Head of caudate nucleus (tissue), 42 donors: ENCODE measurements at places on chromosomes 3 and 15.

- DNase-seq, result no peak
Measured at GRCh38 chr3:99246010-99246654, 344.6 kb upstream of the DCBLD2 start.

DNA sequence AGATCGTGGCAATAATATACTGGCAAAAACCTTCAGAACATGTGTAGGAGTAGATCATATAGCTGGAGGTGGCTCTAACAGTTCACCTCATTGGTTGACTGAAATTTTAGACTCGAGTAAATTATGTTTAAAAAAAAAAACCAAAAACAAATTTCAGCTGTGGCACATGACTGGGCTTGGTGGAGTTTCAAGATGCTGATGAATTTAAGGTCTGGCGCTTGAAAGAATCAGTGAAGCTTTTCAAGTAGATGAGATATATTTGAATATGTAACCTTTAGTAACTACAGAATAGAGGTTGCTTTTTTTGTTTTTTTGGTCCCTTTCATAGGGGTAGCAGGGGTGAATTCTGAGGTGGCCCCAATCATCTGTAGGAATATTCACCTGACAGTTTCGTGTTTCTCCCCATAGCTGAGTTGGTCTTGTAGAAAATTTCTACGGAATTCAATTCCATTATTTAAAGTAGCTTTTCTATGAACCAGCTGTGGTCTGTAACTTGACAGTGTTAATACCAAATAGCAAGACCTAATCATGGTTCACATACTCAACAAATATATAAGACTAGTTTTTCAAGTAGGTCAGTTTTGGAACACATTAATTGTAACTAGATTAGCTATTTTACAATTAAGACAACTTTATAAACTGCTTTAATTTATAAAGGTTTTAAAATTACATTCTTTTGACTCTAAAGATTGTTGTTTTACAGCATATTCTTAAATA is 65.6 kb downstream of the MAP4 start:
- DNase-seq, result no peak

- no peak for DNase-seq
Measured at GRCh38 chr15:57367556-57367955, 8.7 kb upstream of the CGNL1 start.

- no peak for DNase-seq
Measured at GRCh38 chr3:189361103-189361835, 189.5 kb downstream of the TPRG1 start.

- no peak for DNase-seq
Measured at GRCh38 chr3:151227266-151227806, 24.3 kb upstream of the GPR171 start.

GRCh38 chr15:77168141-77168540 is 97.2 kb upstream of the TSPAN3 start:
- no peak for DNase-seq

GRCh38 chr3:129517516-129517915 is 10.9 kb upstream of the RHO start:
- DNase-seq, result no peak

DNA sequence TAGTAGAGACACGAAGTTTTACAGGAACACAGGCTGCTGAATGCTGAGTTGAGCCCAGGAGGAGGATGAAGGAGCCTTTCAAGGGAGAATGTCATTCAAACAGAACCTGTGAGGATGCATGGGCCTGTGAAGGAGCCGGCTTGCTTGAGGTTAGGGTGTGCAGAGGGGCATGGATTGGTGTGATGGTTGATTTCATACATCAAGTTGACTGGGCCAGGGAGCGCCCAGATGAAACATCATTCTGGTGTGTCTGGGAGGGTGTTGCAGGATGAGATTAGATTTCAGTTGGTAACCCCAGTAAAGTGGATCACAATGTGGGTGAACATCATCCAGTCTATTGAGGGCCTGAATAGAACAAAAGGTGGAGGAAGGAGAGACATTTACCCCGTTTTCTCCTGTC is 243.6 kb downstream of the EDEM1 start:
- no peak for DNase-seq

GRCh38 chr3:33103034-33103433 is 6.1 kb upstream of the GLB1 start:
- no peak for DNase-seq

- DNase-seq, result no peak
Measured at GRCh38 chr3:72116226-72116625, 331.3 kb upstream of the PROK2 start.

DNA sequence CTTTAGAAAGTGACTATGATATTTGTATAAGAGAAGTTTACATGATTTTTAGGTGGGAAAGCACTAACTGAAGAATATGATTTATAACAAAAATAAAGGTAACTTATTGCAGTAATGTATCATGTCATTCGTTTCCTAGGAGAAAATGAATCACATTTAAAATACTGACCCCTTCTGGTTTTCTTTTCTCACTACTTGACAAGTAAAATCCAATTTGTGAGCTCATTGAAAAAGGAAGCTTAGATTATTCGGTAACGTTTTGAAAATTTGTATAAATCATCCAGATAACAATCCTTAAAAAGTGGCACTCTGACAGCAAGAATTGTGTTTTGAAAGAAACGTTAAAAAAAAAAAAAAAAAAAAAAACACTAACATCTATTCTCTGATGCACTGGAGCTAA is 39.0 kb downstream of the NSUN3 start:
- DNase-seq, result no peak

- peak; percentile 50 for DNase-seq
Measured at GRCh38 chr15:86316216-86316615, 236.5 kb downstream of the AGBL1 start.

DNA sequence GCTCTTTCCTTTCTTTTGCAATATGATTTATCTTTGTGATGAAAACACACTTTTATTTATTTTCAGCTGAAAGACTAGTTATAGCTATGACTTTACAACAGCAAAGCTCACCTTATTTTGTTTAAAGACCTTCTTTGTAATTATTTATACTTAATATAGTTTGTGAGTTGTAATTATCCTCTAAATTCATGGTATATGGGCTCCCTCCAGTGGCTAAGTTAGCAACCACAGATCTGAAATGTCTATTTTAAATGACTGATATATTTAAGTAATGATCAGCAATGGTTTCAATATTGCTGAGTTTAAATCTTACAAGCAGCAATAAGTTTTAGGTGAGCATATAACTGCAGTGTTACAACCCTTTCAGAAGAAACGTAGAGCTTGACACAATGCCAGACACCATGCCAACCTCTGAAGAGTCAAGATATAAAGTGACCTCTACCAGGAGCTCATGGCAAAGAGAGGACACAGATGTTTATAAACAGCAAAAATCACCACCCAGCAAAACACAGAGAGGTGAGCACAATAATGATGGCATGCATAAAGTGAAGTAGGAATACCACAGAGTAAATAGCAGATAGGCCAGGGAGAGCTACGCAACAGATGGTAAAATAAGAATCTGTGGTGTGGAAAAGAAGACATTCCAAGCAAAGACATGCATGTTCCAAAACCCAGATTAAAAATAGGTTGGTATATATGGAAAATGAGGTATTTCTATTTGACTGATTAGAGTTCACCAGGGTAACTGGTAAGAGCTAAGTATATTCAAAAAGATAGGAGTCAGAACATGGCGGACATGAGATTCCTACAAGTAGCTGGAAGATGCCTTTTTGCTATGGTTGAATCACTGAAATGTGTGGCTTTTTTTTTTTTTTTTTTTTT is 143.7 kb upstream of the ZNF385D start:
- peak; percentile 8 for DNase-seq

DNA sequence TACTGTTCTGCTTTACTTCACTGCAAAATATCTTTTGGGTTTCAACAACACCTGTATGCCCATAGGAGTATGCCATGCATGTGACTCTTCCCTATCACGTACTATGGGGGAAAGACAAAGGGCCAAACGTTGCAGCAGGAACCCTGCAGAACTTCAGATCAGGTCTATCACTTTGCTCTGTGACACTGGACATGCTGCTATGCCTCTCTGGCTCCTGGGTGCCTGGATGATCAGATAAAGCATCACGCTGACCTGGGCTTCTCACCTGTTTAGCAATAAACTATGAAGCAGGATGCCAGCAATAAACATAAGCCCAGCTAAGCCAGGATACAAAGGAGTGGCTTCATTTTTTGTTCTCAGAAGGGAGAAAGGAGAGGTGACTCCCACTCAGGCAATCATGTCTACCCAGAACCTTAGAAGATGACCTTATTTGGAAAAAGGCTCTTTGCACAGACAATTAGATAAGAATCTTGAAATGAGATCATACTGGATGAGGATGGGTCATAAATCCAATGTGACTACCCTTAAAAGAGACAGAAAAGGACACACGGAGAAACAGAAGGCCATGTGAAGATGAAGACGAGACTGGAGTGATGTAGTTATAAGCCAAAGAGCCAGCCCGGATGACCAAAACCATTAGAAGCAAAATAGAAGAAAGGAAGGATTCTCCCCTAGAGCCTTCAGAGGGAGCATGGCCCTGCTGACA is 19.3 kb downstream of the POMGNT2 start:
- no peak for DNase-seq

DNA sequence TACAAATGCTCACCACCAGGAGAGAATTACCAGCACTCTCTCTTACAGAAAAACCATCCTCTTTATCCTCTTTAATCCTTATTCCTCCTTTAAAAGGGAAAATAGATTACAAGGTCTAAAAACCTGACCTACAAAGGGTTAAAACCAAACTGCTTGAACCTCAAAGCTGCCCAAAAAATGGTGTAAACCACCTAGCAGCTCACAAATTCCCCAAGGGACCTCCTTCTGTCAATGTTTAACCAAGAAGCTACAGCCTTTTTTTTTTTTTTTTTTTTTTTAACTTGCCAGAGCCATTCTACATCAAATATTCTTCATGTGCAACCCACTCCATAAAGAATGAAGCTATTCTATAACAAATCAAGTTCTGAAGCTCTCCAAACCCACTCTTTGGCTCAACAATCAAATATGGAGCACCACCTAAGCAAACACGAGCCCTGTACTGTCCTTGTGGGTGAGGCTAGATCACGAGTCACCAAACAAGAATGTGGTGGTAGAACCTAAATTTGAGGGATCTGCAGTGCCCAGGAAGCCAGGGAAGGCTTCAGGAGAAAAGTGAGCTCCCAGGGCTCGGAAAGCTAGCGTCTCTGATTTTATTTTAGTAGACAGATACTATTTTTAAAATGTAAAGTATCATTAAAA is 20.1 kb downstream of the OSBPL10 start:
- no peak for DNase-seq

DNA sequence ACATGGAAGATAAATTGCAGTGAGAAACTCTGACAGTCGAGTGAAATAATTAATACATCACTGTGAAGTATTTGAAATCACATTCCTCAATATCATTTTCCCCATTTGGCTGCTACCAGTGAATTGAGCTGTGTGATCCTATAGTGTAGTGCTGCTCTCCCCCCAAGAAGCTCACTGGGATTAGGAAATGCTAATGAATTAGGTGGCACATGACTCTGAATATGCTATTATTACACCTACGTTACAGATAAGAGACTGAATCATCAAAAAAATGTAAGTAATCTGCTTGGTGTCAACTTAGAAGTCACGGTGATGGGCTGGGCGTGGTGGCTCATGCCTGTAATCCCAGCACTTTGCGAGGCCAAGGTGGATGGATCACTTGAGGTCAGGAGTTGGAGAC is 34.7 kb upstream of the SYNM start:
- DNase-seq, result no peak

DNA sequence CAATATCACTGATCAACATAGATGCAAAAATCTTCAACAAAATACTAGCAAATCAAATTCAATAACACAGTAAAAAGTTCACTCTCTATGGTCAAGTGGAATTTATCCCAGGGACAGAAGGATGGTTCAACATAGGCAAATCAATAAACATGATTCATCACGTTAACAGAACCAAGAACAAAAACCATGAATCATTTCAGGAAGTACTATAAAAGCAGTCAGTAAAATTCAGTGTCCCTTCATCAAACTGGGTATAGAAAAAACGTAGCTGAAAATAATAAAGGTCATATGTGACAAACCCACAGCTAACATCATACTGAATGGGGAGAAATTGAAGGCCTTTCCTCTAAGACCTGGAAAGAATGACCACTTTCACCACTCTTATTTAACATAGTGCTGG is 172.1 kb downstream of the POLR2M start:
- DNase-seq, result no peak

- DNase-seq, result no peak
Measured at GRCh38 chr3:75101329-75102147, 487.1 kb upstream of the CNTN3 start.

DNA sequence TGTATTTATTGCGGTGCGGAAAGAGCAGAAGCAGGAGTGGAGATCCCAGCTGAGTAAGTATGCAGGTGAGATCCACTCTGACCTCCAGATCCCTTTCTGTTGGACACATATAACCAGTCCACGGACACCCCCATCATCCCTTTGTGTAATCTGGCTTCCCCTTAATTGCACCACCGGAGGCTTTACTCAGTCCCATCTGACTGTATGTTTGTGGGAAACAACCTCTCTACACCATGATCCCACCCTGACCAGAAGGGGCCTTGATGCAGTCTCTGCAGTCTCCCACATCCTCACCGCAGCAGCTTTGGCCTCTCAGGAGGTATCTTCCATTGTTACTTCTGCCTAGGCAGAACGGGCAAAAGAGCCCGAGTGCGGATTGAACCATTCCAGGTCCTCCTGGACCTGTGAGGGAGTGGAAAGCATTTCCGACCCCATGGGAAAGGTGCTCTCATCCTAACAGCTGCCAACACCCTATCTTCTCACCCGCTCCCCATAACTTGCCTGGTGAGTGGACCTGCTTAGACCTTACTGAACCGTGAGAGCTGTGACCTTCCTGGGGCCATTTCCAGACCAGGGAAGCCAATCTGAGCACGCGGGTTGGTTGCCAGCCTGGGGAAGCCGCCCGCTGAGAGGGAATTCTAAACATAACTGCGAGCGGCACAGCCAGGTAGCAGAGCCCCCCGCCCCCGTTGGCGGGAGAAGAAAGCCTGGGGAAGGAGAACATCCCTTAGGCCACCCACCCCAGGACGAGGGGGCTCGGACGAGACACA is 1.1 kb downstream of the SLCO2A1 start:
- DNase-seq, result no peak

DNA sequence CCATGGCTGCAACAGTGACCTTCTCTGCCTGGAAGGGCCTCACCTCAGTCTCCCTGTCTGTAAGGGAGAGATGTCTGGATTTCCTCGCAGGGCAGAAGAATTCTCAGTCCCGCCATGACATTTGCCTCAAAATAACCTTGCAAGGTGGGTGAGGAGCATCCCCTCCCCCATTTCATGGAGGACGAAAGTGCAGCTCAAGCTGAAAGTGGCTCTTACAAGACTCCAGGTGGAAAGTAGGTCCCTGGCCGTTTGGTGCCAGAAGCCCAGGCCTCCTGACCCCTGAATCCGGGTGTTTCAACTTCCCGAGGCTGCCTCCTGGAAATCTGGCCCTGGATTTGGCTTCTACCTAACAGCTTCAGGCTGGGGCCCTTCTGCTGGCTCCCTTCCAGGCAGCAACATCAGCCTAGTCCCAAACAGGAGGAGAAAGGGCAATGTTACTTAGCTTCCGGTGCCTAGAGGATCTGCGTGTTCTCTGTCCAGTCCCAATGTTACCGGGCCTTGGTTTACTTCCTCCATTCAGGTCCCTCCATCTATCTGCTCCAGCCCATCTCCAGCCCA is 769 bp upstream of the CSPG4 start:
- no peak for DNase-seq

- no peak for DNase-seq
Measured at GRCh38 chr15:24763891-24764290, 88.3 kb downstream of the NPAP1 start.

GRCh38 chr3:19901918-19902317 is 32.1 kb downstream of the EFHB start:
- no peak for DNase-seq
